BJ (cell line): ENCODE measurements at places on chromosomes 7 and 10. TPM values are rescaled to one million over a fixed set of nuclear protein-coding genes. Genes with fewer than 3 reads are reported as not detected.

- DNase-seq: peak; percentile 66
Measured at GRCh38 chr10:6741541-6741941, 161.5 kb upstream of the PRKCQ start.

DNA sequence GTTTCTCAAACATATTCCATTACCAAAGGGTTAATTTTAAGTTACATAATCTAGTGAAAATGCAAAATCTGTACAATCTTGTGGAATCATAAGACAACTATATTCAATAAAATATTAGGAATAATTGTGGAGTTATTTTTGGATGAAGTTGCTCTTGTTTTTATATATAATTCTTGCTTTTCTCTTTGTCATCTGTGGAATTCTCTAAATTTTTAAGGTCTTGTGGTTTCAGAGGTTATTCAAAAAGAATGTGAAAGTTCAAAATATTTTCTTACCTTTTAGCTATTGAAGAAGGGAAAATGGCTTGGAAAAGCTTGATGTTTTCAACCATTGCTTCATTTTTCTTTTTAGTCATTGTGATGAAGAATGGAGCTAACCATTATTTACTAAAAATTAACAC is 552.1 kb downstream of the TFEC start:
- peak; percentile 9 for DNase-seq

The ASB4 gene
- polyA plus RNA-seq: not detected in 2 replicates

The INA gene
- 8.5 and 9.4 TPM in 2 replicates for polyA plus RNA-seq
